Pancreas (tissue), 10 donors: ENCODE measurements at places on chromosomes 3 and 15. TPM values are rescaled to one million over a fixed set of nuclear protein-coding genes. Genes with fewer than 3 reads are reported as not detected.

GRCh38 chr3:156898296-156898880 is 72.2 kb downstream of the LEKR1 start:
- H3K36me3 ChIP-seq: no peaks in the 10 kb centered on the region
- no peak overlapping the region for H3K4me3 ChIP-seq
- DNase-seq: no peak
- no peaks in the 10 kb centered on the region for H3K4me1 ChIP-seq
- H3K27ac ChIP-seq: no peak overlapping the region
- no peaks in the 10 kb centered on the region for H3K27me3 ChIP-seq

DNA sequence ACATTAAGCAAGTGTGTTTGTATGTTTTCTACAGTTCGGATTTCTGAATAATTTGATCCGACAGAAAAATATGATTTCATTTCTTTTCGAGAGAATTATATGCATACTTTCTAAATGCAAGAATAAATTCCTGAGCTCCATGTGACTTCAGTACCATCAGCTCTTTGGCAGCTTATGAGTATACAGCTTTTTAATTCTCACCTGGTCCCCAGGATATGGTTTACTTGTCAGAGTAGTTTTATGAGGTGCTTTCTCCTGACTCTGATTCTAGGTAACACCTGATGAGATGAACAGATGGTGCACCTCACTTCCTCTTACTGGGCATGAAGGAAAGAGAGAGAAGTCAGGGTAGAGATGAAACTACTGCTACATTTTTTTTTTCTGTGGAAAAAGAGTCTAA is 3.1 kb downstream of the HGD start:
- H3K27me3 ChIP-seq: no peaks in the 10 kb centered on the region
- peaks cover 30% of the 10 kb centered on the region for H3K4me1 ChIP-seq
- no peak overlapping the region for H3K4me3 ChIP-seq

DNA sequence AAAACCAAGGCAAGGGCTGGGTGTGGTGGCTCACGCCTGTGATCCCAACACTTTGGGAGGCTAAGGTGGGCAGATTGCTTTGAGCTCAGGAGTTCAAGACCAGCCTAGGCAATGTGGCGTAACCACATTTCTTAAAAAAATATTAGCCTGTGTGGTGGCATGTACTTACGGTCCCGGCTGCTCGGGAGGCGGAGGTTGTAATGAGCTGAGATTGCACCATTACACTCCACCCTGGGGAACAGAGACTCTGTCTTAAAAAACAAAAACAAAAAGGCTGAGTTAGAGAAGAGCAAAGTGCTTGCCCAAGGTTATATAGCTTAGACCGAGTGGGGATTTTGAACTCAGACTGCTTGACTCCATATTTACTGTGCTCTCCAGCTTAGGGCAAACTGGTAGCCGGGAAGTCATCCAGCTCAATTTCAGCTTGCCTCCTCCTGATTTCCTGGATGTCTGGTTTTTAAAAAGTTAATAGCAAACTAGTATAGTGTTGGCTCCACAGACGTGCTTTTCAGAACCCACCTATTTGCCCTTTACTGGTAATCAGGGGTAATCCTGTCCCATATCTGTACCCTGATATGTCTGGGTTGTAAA is 138.9 kb downstream of the CACNA1D start:
- no peak overlapping the region for H3K4me3 ChIP-seq
- no peak overlapping the region for H3K27ac ChIP-seq
- no peaks in the 10 kb centered on the region for H3K4me1 ChIP-seq
- no peak for DNase-seq
- no peaks in the 10 kb centered on the region for H3K36me3 ChIP-seq
- H3K27me3 ChIP-seq: no peaks in the 10 kb centered on the region

GRCh38 chr15:70853973-70854665 is at the start of gene LARP6:
TSS of gene LARP6 (minus strand) at chr15:70854157. CDS start at chr15:70854088, 69 bp downstream.
- peak within 1 kb of the TSS; percentile 64 for H3K27ac ChIP-seq
- H3K27me3 ChIP-seq: no peaks in the 10 kb centered on the region
- peak within 1 kb of the TSS; percentile 78 for H3K4me3 ChIP-seq
- no peaks in the 10 kb centered on the region for H3K4me1 ChIP-seq
- no peaks in the 10 kb centered on the region for H3K36me3 ChIP-seq

DNA sequence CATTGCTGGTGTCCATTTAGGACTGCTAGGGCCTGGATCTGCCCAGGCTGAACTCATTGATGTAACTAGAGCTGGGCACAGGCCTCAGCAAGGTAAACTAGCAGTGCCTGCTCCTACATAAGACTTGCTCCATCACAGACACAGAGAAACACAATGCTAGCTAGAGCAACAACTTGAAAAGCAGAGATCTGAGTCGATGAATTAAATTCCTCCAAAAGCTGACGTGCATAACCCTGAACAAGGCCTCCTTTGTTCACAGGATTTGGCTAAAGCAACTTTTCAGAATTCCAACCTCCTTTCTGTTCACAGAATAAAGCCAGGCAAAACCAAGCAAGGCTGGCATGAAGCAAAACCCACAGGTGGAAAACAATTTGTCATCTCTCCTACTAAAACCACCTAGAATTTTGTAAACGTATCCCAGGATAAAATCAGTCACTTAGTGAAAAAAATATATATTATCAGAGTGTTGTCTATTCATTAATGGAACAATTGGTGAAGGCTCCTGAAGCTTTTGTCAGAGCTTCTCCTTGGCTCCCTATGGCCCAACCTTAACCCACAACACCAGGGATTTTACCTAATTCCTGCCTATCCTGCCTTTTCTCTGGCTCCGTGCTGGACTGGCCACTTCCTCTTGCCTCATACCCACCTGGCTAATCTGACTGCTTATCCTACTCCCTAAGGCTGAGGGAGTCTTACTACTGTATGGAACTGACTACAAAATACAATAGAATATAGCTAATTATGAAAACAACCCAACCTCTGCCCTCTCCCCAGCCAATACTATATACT is 39.9 kb downstream of the PLCH1 start:
- peak overlapping the region; percentile 60 for H3K27ac ChIP-seq
- H3K4me3 ChIP-seq: no peak overlapping the region
- no peaks in the 10 kb centered on the region for H3K27me3 ChIP-seq
- H3K36me3 ChIP-seq: no peaks in the 10 kb centered on the region
- no peak for DNase-seq

GRCh38 chr3:170488802-170489201 is 70.1 kb downstream of the CLDN11 start:
- no peak for DNase-seq
- no peak overlapping the region for H3K4me3 ChIP-seq
- H3K27ac ChIP-seq: no peak overlapping the region
- no peaks in the 10 kb centered on the region for H3K27me3 ChIP-seq
- no peaks in the 10 kb centered on the region for H3K36me3 ChIP-seq

DNA sequence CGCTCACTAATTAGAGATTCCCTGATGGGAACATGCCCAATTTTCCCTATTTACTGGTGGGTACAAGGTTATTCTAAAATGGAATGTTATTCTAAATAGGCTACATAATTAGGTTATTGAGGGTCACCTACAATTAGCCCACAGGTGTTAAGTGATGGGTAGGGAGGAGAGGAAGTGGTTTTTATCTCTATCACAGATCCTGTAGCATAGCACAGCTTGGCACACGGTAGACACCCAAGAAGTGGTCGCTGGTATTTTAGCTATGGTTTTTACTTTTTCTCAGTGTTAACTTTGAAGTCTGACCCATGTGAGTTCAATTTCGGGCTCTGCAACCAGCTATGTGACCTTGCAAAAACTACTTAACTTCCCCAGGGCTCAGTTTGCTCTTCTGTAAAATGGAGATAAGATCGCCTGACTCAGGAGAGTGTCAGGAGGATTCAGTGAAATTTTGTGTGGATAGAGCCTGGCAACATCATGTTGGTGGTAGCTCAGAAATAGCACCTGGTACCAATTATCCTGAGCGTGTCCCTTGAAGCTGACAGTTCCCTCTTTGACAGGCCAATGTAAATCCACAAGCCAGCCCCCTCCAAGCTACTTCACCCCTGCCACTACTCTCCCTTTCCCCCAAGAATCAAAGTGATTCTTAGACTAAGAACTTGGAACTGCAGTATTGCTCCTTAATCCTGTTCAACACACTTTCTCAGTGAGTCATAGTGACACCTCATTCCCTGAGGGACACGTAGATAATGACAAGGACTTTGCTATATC is 8.7 kb upstream of the LMCD1 start:
- no peaks in the 10 kb centered on the region for H3K27me3 ChIP-seq
- H3K4me1 ChIP-seq: no peaks in the 10 kb centered on the region
- no peak overlapping the region for H3K4me3 ChIP-seq
- no peaks in the 10 kb centered on the region for H3K36me3 ChIP-seq

The ARGFX gene
- total RNA-seq: not detected

The EAF1 gene
- 6.5 TPM for total RNA-seq

DNA sequence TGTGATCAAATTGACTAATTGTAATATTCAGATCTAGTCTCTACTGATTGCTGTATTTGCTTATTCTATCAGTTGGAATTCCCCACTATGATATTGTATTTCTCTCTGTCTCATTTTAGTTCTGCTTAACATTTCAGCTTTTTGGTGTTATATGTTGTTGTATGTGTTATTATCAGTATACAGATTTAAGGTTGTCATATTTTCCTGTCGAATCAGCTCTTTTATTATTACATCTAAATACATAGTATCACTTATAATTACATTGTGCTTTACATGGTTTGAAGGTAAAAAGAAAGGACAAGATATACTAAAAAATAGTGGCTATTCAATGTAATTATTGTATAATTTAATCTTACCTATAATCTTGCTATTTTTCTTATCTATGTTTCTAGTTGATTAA is 207.3 kb downstream of the LRTM1 start:
- no peak overlapping the region for H3K27ac ChIP-seq
- no peaks in the 10 kb centered on the region for H3K4me1 ChIP-seq
- no peaks in the 10 kb centered on the region for H3K27me3 ChIP-seq

The AMIGO3 gene
- total RNA-seq: not detected

- H3K27ac ChIP-seq: no peak overlapping the region
- no peaks in the 10 kb centered on the region for H3K27me3 ChIP-seq
- H3K4me1 ChIP-seq: no peaks in the 10 kb centered on the region
- no peak overlapping the region for H3K4me3 ChIP-seq
- H3K36me3 ChIP-seq: no peaks in the 10 kb centered on the region
- no peak for DNase-seq
Measured at GRCh38 chr3:58190291-58190690, 20.5 kb downstream of the DNASE1L3 start.

- no peaks in the 10 kb centered on the region for H3K36me3 ChIP-seq
- no peaks in the 10 kb centered on the region for H3K27me3 ChIP-seq
- DNase-seq: no peak
- H3K27ac ChIP-seq: no peak overlapping the region
- no peak overlapping the region for H3K4me3 ChIP-seq
Measured at GRCh38 chr3:154684021-154684420, 254.0 kb upstream of the GPR149 start.

DNA sequence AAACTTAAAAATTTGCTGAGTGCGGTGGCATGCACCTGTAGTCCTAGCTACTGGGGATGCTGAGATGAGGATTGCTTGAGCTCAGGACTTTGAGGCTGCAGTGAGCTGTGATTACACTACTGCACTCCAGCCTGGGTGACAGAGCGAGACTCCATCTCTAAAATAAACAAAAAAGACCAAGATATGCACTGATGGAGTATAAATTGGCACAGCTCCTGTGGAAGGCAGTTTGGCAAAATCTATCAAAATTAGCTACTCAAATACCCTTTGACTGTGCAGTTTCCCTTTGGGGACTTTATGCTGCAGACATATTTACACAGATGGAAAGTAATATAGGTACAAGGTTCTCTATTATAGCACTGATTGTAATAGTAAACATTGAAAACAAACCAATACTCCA is 18.1 kb upstream of the U2SURP start:
- H3K36me3 ChIP-seq: no peaks in the 10 kb centered on the region
- H3K27me3 ChIP-seq: no peaks in the 10 kb centered on the region
- no peak overlapping the region for H3K27ac ChIP-seq
- H3K4me3 ChIP-seq: no peak overlapping the region
- no peaks in the 10 kb centered on the region for H3K4me1 ChIP-seq

The ZPLD1 gene
- not detected for total RNA-seq

DNA sequence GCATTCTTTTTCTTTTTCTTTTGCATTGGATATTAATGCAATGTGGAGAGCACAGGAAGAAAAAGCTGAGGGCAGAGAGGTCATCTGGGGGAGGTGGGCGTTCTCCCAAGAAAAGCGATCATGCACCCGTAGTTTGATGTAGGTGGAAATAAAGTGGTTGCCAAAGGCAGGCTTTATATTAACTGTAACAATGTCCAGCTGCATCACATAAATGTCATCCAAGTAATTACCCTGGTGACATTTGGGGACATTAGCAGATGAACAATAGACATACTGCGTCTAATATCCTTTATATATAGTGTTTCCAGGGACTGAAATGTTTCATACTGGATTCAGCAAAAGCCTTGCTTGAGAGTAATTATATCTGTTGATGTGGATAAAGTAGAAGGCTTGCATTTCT is 135.5 kb downstream of the CNTN6 start:
- no peaks in the 10 kb centered on the region for H3K36me3 ChIP-seq
- H3K27ac ChIP-seq: no peak overlapping the region
- no peaks in the 10 kb centered on the region for H3K4me1 ChIP-seq
- DNase-seq: no peak
- H3K27me3 ChIP-seq: no peaks in the 10 kb centered on the region

GRCh38 chr15:75801859-75802593 is 41.2 kb upstream of the UBE2Q2 start:
- no peaks in the 10 kb centered on the region for H3K36me3 ChIP-seq
- H3K4me3 ChIP-seq: no peak overlapping the region
- no peak overlapping the region for H3K27ac ChIP-seq
- no peaks in the 10 kb centered on the region for H3K4me1 ChIP-seq
- DNase-seq: peak; percentile 89

- DNase-seq: no peak
- no peaks in the 10 kb centered on the region for H3K36me3 ChIP-seq
- H3K27ac ChIP-seq: no peak overlapping the region
Measured at GRCh38 chr15:52706091-52706490, 26.9 kb upstream of the ATOSA start.

The MUC13 gene
- total RNA-seq: 1.2 TPM

The SLC9C1 gene
- total RNA-seq: not detected

DNA sequence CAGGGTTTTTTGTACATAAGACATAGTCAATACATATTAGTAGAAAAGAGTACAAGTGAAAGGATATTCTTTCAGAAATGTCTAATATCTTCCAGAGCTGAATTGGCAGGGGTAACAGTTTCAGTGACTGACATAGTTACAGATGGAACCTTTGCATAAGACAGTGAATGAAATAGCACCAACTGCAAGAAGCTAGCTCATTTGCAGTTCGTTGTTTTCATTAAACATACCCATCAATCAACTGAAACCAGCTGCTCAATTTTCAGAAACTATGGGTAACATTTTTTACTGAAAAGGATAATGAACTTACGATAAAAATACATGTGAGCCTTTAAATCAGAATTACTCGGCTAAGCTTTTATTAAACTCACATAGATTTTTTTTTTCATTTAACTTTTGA is 93.9 kb upstream of the EPHA3 start:
- H3K4me1 ChIP-seq: no peaks in the 10 kb centered on the region
- H3K36me3 ChIP-seq: no peaks in the 10 kb centered on the region
- DNase-seq: no peak
- no peaks in the 10 kb centered on the region for H3K27me3 ChIP-seq
- no peak overlapping the region for H3K27ac ChIP-seq

The GOLGA8M gene
- total RNA-seq: 1.3 TPM
